ENCODE measurements at places on chromosomes 13 and 19.

GRCh38 chr13:107299717-107300116 lies 731.8 kb upstream of the ARGLU1 start:
- no peak for DNase-seq

GRCh38 chr13:25466880-25467279 lies 95.1 kb downstream of the ATP8A2 start:
- peak; percentile 30 for DNase-seq

DNA sequence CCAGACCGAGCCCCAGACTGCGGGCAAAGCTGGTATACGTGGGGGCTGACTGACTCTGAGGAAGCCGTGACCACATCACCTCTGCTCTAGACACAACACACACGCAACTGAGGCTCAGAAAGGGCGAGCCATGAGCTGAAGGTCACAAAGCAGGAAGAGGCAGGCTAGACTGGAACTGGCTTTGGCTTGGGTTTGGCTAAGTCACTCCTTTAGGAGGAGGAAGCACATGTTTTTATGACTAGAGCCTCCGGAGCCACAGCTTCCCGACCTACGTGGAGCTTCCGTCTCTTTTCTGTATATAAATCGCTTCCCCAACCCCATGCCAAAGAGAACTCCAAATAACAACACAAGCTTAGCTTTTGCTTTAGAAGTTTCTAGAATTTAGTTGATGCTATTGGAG lies 48.0 kb downstream of the RFX2 start:
- DNase-seq = no peak

GRCh38 chr19:29887442-29887855 lies 54.6 kb upstream of the URI1 start:
- DNase-seq = no peak

DNA sequence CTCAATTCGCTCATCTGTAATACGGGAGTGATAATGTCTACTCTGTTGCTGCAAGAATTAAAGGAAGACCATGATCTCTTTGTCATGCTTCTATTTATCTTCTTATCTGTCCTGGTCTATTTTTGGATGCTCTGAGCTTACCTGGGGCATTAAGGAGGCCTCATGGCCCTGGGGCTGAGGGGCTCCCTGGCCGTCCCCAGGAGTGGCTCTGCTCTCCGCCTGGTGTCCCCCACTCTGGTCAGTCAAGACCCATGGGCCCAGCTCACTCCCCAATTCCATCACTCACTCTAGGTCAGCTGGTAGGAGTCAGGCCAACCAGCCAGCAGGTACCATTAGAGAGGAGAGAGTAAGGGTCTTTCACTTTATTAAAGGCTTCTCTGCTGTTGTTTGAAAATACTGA lies 1.1 kb upstream of the CHST8 start:
- no peak for DNase-seq

GRCh38 chr13:91401920-91402319 lies 3.5 kb downstream of the GPC5 start:
- no peak for DNase-seq

GRCh38 chr19:8688930-8689329 lies 9.7 kb downstream of the ACTL9 start:
- DNase-seq = no peak

GRCh38 chr13:43764349-43764748 lies 22.4 kb downstream of the ENOX1 start:
- DNase-seq = no peak

DNA sequence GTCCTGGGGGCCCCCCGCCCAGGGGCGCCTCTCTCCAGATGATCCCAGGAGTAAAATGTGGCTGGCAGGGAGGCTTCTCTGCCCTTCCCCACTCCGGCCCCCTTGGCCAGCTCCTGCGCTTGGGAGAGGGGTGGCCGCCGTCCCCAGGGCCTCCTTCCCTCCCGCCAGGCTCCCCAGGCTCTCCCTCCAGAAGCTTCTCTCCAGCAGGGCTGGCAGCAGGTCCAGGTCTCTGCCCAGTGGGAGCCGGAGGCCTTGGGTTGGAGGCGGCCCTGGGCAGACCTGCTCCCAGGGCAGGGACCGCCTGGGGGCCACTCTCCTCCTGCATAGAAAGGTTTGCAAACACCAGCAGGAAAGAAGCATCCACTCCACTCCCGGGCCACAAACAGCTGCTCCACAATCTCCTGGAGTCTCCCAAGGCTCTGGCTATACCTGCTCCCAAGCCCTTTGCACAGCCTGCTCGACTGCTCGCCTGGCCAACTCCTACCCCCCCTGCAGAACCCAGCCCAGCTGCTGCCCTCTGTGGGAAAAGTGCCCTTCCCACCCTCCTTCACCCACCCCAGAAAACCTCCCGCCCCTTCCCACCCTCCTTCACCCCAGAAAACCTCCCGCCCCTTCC lies 26.0 kb downstream of the SBNO2 start:
- no peak for DNase-seq

GRCh38 chr19:47094557-47095475 lies 18.8 kb downstream of the ZC3H4 start:
- DNase-seq = no peak

DNA sequence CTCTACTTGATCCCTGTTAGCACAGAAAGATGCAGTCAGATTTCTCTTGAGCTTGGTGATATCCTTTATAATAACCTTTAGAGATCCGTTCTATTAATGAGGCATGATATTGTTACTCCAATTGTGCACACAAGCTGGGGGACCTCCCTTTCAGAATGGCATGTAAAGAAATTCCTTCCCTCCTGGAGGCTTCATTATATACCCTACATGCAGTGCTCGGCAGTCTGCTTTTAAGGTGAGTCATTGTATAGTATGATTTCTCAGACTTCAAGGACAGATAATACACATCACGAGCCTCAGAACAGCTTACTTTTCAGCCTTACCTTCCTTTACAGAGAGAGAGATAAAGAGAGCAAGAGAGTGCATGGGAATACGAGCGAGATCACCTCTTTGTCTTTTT lies 261.3 kb downstream of the ATP8A2 start:
- DNase-seq = no peak

GRCh38 chr19:7658219-7658686 lies 10.6 kb upstream of the RETN start:
- DNase-seq = no peak

DNA sequence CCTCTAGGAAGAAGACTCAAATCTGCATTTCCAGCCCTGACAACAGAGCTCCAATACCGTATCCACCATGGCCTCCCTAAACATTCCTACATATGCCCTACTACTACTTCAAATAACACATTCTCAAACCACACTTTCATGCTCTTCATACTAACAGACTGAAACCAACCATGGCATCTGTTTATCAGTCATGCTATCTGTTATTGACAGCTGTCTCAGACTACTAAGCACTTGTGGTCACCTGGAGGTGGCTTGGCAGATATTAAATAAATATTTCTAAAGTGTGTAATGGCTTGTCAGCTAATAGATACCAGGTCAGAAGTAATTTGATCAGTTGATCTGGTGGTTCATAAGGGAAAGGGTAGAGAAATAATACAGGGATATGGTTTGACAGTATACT lies 489.1 kb downstream of the DIAPH3 start:
- DNase-seq = no peak

DNA sequence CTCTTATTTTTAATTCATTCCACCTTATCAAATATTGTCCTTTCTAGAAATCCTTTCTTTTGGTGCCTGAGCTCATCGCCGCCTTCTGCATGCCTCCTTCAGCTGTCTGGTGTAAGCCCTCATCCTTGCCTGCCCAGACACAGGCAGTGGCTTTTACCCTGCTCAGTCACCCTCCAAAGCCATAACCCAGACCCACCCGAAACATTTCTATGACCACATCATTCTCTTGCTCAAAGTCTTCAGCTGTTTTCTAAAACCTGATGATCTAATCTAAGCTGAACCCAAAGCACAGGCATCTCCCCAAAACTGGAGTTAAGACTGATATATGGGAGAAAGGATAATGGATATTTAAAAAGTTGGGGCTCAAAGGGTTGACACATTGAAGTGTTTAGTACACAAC lies 753.7 kb upstream of the SGCG start:
- no peak for DNase-seq

GRCh38 chr13:21429211-21429610 lies 29.9 kb downstream of the ZDHHC20 start:
- DNase-seq = no peak

DNA sequence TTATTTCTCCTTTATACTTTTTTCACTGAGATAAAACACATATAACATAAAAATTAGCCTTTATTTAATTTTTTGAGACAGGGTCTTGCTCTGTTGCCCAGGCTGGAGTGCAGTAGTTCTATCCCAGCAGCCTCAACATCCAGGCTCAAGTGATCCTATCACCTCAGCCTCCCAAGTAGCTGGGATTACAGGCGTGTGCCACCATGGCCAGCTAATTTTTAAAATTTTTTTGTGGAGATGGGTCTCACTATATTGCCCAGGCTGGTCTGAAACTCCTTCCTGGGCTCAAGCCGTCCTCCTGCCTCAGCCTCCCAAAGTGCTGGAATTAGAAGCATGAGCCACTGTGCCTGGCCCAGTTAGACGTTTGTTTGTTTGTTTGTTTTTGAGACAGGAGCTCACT lies 28.4 kb downstream of the CRTC1 start:
- no peak for DNase-seq

DNA sequence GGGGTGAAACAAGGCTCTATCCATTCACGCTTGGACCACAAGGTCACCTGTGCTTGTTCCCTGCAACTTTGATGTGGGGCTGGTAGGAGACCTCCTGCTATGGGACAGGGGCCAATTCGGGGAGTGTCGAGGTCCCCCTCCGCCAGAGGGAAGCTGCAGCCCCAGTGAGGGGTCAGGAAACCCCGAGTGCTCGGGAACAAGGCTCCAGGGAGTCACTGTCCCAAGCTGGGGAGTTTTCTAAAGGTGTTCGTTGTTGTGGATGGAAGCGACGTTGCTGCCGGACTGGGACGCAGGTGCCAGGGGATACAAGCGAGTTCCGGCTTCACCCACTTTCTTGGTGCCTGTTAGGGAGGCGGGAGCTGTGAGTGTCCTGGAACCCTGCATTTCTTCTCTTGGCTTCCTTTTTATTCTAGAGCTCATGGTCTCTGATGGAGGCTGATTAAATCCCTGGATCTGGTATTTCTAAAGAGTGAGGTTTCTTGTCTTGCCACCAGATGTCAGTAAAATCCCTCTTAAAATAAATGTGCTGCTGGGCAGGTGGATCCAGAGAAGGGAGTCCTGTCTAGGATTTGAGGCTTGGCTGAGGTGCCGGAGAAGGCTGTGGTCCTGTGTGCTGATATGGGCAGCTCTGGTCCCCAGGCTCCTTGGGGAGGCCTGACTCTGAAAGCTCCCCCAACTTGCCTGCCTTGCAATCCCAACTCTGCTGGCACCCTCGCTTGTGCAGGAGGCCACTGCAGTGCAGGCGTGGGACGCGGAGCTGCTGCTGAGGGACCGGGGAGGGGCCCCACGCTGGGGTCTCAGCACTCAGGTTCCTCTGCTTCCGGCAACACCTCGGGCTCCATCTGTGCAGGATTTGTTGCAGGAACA lies 153.9 kb downstream of the TEX29 start:
- DNase-seq = peak; percentile 24

- DNase-seq = no peak
Observed at GRCh38 chr19:17982430-17982829, 15.5 kb downstream of the KCNN1 start.

DNA sequence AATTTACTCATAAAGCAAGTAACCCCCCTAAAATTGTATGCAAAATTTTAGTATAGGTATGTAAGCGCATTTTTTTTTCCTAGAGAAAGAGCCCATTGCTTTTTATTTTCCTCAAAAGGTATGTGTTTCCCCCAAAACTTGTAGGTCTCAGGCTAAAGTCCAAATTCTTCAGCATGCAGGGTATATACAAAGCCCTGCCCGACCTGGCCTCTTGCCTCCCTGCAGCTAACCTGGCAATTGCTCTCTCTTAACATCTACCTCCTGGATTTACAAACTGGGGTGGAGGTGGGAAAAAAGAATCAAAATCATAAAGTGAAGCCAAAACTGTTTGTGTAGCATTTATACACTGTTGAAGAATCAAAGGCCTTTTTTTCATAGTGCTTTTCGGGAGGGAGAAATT lies 107.8 kb downstream of the KCNRG start:
- no peak for DNase-seq

GRCh38 chr13:20924758-20925394 lies 22.3 kb upstream of the XPO4 start:
- peak; percentile 72 for DNase-seq

- no peak for DNase-seq
Observed at GRCh38 chr13:109427695-109428094, 358.7 kb downstream of the IRS2 start.

DNA sequence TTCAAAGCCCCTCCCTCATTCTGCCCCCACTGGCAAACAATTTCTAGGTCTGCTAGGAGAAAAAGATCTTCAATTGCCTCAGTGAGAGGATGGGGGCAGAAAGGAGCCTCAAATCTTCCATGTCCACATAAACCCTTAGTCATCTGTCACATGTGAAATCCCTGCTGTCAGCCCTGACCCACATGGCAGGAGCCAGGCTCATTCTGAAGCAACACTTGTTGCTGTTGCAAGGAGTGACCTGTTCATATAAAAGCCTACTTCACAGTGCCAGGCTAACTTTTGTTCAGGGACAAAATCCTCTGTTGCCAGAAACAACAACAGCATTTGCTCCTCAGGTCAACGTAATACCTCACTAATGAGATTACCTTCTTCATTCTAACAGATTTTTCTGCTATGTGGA lies 70.5 kb downstream of the IRS2 start:
- no peak for DNase-seq

- no peak for DNase-seq
Observed at GRCh38 chr19:4500841-4501591, 17.3 kb downstream of the PLIN4 start.

DNA sequence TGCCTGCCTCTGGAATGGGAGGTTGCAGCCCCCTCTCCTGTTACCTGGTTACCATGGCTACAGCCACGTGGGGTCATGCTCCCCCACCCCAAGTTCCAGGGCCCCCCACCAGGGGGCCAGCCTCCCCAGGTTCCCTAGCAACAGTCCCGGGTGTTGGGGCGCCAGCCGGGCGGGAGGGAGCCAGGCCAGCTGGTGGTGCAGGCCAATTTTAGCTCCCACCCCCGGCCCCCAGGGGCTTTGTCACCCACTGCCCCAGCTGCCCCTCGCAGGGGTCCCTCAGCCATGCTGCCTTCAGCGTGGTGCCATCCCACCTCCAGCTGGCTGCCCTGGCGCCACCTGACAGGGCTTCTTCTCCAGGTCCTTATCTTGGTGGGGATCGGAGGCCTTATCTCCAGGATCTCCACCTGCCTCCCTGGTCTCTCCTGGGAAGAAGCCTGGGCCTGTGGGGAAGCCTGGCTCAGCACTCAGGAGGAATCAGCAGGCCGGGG lies 3.0 kb downstream of the MARK4 start:
- DNase-seq = no peak

GRCh38 chr13:113635048-113635420 lies 23.0 kb downstream of the ATP4B start:
- no peak for DNase-seq

- no peak for DNase-seq
Observed at GRCh38 chr13:40103864-40104263, 448.4 kb downstream of the COG6 start.

- no peak for DNase-seq
Observed at GRCh38 chr19:34577531-34578101, 96.1 kb downstream of the WTIP start.

DNA sequence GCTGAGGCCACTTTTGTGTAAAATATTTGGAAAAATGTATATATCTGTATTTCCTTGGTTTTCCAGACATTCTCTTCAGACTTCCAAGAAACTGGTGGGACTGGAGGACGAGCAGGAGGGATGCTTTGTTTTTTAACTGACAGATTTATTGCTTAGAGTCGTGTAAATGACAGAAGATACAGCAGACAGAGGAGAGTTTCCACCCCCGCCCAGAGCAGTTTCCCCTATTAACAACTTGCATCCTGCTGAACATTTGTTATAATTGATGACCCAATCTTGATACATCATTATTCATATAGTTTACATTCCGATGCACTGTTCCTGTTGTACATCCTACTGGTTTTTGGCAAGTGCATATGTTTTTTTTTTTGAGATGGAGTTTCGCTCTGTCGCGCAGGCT lies 7.1 kb upstream of the DOCK6 start:
- no peak for DNase-seq

Measured in NCI-H1694 treated with DMSO at 0.1 percent for 48 hours (cell line).